Effector memory CD8-positive, alpha-beta T cell (primary cell): ENCODE measurements at places on chromosomes 1 and 21.

DNA sequence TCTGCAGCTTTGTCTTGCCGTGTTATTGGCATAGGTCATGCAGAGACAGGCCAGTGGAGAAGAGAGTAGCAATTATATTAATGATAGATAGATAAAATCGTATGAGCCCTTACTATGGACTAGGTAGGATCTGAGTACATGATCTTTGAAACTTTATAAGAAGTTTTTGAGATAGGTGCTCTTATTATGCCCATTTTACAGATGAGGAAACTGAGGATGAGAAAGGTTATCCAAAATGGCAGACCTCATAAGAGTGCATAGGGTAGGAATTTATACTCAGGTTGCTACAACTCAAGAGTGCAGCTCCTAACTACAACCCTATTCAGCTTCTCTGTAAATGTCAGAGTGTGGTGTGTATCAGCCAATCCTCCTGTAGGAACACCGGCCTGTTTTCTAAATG lies 89.6 kb downstream of the SLC35F3 start:
- DNase-seq: no peak

- DNase-seq: no peak
Observed at GRCh38 chr1:104648269-104648691, 898.6 kb downstream of the AMY1C start.

- no peak for DNase-seq
Observed at GRCh38 chr1:117412472-117412871, 45.2 kb downstream of the MAN1A2 start.

- DNase-seq: no peak
Observed at GRCh38 chr1:210456731-210457255, 128.1 kb downstream of the HHAT start.

DNA sequence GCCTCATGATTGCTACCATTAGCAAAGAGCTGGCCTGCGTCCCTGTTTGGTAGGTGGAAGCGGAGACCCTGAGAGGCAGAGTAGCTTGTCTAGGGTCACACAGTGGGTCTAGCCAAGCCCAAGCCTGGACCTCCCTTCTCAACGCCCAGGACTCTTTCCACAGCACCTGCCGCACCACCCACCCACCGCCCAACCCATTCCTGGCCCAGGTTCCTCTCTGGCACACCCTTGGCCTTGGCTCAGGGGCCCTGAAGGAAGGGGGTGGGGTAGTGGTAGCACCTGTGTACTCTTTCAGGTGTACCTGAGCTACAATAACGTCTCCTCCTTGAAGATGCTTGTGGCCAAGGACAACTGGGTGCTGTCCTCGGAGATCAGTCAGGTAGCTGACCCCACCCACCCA lies 19.3 kb downstream of the FAM151A start:
- no peak for DNase-seq

DNA sequence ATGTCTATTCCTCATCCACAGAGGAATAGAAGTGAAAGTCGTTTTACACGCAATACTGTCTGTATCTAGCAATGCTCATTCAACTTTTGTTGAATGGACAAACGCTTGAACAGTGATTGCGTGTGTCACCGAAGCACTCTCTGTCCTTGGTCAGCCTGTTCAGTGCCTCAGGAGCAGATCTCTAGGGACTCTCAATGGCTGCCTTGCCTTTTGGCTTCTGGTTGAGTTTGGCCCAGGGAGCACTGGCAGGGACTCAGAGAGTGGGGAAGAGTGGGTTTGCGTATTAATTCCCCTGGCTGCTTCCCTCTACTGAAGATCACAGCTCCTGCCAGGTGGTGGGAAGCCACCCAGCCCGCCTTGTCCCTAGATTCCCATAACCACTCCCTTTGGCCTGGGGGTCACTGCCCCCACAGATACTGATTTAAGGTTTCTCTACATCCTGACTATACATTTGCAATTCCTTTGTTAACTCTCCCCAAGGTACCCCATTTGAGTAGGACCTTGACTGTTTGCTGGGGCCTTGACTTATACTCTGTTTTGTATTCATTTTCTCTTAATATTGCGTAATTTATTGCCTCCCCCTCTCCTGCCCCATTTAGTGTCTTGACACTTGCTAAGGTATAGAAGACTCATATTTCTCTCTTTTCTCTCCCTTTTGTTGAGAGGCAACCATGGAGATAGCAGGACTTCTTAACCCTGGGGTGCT lies 61.7 kb upstream of the USP24 start:
- DNase-seq: no peak

- DNase-seq: peak; percentile 30
Observed at GRCh38 chr1:210400043-210400840, 71.5 kb downstream of the HHAT start.

GRCh38 chr1:11620405-11620804 lies 33.8 kb downstream of the FBXO2 start:
- DNase-seq: no peak

DNA sequence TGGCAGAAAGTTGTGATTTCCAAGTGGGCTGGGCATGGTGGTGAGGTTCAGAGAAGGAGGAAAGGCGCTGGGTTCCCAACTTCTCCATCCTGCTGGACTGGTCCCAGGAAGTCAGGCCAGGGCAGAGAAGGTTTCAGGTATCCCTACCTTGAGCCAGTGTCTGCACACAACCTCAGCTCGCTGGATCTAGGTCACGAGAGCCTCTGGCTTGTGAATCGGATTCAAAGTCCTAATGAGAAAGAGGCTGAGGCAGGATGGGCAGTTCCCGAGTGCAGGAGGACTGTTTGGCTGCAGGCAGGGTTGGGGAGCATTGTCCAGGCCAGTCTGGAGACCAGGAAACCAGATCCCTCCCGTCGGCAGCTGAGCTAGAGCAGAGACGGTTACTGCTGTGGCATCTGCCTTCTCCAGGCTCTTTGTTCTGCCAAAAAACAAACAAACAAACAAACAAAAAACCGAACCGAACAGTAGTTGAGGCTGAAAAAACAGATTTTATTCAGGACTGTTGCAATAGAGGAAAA lies 19.5 kb upstream of the IGSF21 start:
- DNase-seq: no peak

DNA sequence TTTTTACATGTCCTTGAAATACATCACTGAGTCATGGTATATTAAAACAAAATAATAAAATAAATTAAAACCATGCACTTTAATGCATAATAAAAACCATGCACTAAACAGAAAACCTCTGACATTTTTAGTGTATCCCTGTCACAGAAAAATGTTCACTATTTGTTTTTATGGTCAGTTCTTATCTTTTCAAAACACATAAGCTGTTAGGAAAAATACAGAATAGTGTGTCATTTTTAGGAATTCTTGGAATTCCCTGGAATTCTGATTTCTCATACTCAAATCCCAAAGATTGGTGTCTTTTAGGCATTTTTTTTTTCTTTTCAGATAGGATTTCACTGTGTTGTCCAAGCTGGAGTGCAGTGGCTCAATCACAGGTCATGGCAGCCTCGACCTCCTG lies 25.1 kb upstream of the TINAGL1 start:
- no peak for DNase-seq

GRCh38 chr1:181347495-181348390 lies 135.6 kb upstream of the CACNA1E start:
- no peak for DNase-seq

DNA sequence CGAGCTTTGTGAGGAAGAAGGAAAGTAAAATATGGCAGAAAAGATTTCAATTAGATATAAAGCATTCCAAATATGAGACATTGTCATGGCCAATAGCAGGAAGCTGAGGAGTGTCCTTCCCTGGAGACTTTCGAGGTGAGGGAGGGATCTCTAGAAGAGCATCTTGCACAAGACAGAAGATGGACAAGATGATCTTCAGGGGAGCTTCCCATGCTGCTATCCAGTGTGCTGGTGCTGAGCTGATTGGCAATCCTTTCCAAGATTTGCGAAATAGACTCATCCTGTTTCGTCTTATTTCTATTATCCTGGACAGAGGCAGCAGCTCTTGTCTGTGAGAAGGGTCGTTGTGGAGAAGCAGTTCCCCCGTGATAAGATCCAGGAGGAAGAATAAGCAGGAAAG lies 342.0 kb upstream of the CAMK1G start:
- no peak for DNase-seq

DNA sequence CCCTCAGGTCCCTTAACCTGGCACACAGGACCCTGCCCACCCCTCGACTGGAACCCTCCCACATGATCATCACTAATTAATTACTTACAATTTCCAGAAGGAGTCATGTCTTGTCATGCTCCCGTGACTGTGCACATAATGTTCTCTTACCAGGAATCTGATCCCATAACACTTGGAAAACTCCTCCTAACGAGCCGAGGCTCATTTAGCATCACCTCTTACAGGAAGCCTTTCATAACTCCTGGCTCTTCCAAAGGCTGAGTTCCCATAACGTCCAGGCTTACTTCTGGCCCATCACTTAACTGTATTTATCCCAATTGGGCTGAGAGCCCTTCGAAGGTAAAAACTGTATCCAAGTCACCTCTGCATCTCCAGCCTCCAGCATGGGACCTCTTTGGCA lies 147.9 kb upstream of the JUN start:
- DNase-seq: no peak

GRCh38 chr1:60463786-60464185 lies 390.2 kb upstream of the C1orf87 start:
- no peak for DNase-seq

- DNase-seq: no peak
Observed at GRCh38 chr1:205942631-205943159, 561 bp downstream of the SLC26A9 start.

- no peak for DNase-seq
Observed at GRCh38 chr1:64172458-64172983, 30.9 kb upstream of the UBE2U start.

- no peak for DNase-seq
Observed at GRCh38 chr1:6350416-6351088, 43.0 kb downstream of the ACOT7 start.

DNA sequence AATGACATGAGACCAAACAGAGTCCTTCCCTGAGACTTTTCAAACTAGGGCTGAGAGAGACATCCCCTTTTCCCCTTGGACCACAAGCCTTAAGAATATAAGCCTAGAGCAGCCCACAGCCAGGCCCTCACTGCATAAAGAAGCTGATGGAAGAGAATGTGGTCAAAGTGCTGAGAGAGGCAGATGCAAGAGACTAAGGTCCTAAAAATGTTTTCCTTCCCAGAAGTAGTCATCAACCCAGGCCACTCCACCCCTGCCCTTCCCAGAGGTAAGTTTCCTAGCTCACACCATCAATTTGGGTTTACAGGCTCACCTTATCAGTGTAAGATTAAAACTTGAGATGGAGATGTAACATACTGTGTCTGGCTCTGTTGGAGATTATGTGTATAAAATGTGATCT lies 58.2 kb downstream of the BCAR3 start:
- DNase-seq: no peak

DNA sequence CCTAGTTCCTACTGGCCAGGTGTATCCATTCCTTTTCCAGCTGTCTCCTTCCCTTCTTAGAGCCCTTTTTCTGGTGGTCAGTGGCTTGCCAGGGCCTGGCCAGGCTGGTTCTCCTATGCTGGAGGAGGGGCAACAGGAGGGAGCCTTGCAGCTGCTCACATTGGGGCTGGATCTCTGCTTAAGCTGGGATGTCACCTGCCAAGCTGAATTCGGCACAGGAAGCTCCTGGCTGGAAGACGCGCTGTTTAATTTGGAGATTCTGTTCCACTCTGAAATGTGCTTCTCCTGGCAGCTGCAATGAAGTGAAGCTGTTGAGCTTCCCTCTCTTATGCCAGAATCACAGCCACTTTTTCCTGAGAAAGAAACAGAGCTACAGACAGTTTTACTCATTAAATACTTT lies 56.0 kb upstream of the POU3F1 start:
- DNase-seq: no peak

DNA sequence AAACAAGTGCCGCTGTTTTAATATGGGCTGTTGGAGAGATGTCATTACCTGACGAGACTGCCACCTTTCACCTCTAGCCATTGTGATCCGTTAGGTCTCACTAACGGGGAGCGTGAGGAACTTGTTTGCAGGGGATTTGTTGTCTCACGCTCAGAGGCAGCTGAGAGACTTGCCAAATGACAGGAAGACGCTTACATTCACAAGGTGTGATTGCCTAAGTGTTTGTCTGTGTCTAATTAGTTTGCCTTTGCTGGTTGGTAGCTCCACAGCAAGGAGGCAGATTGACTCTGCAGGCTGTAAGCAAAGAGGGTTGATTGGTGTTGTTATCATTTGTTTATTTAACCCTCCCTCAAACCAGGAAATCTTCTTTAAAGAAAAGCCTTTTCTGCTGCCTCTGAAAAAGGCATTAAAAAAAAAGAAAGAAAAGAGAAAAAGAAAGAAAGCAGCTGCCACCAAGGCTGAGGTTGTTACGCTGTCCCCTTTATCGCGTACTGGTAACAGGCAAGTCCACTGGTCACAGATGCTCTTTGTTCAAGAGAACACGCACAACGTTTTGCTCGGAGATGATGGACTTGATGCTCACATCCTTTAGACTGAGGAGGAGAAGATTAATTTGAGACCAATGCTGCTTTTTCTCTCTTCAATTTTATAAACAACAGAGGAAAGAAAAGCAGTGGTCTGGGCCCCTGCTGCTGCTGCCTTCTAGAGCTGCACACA lies 203.9 kb downstream of the ZNF326 start:
- DNase-seq: no peak

- no peak for DNase-seq
Observed at GRCh38 chr1:64098846-64099582, 104.4 kb upstream of the UBE2U start.

DNA sequence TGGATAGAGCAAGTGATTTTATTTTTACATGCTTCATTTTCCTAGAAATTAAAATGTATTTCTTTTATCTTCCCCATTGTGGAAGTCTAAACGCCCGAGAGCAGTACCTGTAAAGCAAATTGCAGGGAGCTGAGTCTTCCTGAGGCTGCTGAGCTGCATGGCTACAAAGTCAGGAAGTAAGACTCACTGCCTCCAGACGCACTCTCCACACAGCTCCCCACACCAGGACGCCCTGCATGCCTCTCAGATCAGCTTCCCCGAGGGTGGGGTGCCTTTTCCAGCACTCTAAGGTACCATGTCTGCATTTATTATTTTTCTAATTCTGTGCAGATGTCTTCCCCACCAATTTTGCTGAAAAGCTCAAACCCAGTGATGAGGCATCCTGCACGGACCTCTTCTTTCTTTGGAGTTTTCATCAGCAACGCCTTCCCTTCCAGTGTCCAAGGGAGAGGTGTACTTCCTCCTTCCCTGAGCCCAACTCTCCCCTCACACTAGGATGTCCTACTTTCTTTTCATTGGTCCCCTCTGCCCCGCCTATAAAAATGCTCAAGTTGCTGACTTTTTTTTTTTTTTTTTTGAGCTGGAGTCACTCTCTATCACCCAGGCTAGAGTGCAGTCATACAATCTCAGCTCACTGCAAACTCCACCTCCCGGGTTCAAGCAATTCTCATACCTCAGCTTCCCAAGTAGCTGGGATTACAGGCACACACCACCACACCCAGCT lies 114.7 kb downstream of the PCNX2 start:
- DNase-seq: no peak

DNA sequence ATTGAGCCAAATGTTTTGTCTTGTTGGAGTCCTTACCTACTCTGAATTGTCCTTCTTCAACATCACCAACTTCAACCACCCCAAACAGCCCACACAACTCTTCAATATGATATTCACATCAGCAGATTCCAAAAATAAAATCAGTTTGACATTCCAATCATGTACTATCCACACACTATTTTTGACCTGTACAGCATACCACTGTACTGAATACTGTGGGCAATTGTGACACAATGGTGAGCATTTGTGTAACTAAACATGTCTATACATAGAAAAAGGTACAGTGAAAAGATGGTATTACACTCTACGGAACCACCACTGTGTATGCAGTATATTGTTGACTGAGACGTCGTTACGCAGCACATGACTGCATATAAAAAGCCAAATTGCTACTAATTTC lies 223.1 kb downstream of the KCNT2 start:
- no peak for DNase-seq
